NCI-H510A (cell line): ENCODE measurements at places on chromosomes 3 and 15.

- no peak for DNase-seq
Measured at GRCh38 chr3:46312991-46313390, 40.9 kb upstream of the CCR2 start.

GRCh38 chr15:29820394-29821154, 1.7 kb downstream of the TJP1 start:
- DNase-seq: no peak

- no peak for DNase-seq
Measured at GRCh38 chr3:117597865-117598264, 888.3 kb downstream of the TUSC7 start.

DNA sequence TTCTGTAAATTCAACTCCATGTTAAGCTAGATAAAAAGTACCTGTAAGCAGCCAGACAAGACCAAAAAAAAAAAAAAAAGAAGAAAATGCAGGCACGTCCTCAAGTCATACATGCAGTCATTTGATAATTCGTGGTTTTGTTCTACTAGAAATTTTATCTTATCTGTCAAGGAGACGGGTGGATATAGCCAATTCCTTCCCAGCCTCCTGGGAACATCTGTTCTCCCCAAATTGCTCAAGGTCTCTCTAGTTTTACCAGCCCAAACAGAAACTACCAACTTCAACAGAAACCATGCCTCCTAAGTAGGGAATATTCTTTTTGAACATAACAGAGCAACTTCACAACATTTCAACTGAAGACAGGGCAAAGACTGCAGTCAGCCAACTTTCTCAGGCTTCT, 19.5 kb downstream of the RYK start:
- no peak for DNase-seq
